ENCODE measurements at places on chromosomes 12 and 14.

DNA sequence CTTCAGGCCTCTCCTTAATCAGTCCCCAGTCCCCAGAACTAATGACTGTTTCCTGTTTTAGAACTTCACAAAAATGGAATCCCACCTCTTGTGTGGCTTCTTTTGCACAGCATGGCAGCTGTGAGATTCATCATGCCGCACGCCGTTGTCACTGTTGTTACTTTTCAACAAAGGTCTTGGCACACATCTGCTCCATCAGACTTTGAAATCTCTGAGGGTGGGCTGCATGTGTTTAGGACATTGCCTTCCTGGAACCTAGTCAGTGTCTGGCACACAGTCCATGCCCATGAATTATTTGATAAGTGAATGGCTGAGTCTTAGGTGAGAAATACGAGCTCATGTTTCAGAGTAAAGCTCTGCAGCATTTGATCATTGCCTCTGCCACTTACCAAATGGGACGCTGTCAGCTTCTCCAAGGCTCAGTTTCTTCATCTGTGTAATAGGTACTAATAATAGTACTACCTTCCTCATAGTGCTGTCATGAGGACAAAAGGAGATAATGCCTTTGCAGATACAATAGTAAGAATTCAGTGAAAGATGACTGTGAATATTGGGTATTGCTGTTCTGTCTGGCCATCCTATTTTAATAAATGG lies 90.4 kb downstream of the SRRM4 start:
- DNase-seq = no peak

- DNase-seq = no peak
These were observed 85.4 kb downstream of the WSCD2 start for GRCh38 chr12:108214486-108214885.

DNA sequence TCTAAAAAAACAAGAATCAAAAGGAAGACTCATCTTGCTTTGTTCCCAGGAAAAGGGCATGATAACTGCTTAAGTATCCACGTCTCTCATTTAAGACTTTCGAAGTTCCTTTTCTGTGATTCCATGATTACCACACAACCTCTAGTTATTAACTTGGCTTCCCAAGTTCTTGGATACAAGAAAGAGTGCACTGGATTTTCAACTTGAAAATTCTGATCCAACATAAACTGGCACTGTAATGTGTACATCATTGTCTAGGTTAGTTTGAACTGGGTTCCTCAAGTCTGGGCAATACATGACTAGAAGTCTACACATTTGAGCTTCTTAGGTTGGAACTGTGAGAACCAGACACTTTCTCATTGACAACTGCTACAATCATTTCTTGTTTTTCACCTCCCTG lies 1.6 kb downstream of the KLHL28 start:
- DNase-seq = peak; percentile 34

DNA sequence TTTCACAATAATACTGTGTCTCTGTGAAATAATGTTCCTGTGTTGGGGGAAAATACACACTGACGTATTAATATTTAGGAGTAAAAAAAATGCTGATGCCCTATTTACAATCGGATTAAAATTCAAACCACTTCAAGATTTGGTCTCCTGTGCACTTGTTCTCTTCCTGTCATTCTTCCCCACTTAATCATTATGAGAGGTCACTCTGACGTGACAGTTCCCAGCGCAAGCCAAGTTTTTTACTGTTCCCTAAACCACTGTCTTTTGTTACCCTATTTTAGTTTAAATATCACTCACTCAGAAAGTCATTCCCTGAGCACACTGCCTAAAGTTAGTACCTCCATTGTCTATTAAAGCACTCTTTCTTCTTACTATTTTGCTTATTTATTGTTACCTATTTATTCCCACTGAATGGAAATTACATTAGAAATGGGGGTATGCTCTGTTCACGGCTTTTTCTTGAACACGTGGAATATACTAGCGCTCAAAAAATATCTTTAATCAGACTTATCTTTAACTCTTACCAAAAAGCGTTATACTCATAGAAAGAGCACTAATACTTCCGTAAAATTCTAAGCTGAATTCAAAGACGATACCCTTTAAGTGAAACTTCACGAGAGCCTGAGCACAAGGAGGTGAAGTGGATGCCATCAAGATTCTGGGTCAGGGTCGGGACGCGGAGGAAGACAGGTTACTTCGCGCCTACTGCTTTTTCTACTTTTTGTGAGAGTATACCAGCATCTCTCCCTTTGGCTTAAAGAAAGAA lies 670 bp upstream of the PSMA3 start:
- peak; percentile 88 for DNase-seq

DNA sequence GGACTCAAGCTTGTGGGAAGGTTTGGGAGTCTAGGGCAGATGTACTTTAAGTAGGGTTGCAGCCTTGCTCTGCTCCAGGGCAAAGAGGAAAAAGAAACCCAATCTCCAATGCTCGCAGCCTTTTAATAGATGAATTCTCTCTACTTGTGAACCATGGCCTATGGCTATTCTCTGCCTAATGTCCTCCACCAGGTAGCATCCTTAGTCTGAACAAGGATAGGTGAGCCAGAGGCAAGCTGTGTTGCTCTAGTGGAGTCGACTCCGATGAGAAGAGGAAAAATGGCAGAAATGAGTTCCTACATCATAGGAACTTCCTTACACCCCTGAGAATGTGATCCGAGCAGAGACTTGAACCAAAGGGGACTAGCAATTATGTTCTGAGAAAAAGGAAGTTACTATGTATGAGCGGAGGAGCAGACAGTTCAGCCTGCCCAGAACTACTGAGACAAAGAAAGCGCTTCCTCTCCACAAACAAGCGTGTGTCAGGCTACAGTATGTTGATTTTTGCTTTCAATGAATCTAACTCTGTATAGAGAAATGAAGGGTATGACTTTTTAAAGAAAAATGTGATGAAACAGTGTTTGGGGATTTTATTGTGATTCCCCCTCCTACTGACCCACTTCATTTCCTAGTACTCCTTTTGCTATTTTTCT lies 153.6 kb upstream of the ARID2 start:
- no peak for DNase-seq

GRCh38 chr12:107510211-107510610 lies 175.4 kb upstream of the PWP1 start:
- no peak for DNase-seq

DNA sequence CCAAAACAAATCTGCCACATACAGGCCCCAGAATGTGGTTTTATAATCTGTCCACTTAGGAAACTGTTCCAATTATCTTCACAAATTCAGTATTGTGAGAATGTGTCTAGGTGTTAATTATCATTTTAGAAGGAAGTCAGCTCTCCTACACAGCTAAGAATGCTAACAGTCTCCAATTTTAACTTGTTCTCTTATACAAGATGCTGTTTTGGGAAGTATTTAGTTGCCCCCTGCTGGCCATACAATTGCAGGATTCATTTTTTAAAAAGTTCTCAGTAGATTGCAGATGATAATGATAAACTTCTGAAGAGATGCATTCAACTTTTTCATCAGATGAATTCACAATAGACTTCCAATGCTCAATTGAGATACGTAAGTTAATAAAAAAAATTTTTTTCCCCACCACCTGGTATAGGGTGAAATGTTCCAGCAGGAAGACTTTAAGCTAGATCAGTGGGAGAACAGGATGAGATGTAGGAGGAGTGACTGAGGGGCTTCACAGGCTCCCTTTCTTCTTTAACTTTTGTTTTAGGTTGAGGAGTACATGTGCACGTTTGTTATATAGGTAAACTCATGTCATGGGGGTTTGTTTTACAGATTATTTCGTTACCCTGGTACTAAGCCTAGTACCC lies 27.3 kb upstream of the OSBPL8 start:
- DNase-seq = peak; percentile 43

DNA sequence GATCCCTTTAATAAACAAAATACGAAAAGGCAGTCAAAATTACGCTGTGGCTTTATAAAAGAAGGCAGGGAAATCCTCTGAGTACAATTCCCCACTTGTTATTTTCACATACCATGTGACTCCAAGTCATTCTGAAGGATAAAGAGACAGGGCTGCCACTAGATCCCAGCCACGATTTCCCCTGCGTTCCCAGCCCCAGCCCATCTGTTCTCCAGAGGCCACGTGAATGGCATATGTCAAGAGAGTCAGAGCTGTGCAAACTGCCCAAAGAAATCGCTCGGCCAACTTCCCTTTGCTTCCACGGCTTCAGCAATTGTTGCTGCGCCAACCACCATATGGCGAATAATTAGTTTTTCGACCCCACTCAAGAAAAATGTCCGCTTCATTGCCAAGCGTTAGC lies 161.3 kb downstream of the C12orf42 start:
- DNase-seq = peak; percentile 96

GRCh38 chr12:74412606-74413230 lies 124.9 kb upstream of the ATXN7L3B start:
- DNase-seq = peak; percentile 51

GRCh38 chr12:11929714-11930113 lies 141.0 kb upstream of the BCL2L14 start:
- DNase-seq = no peak

DNA sequence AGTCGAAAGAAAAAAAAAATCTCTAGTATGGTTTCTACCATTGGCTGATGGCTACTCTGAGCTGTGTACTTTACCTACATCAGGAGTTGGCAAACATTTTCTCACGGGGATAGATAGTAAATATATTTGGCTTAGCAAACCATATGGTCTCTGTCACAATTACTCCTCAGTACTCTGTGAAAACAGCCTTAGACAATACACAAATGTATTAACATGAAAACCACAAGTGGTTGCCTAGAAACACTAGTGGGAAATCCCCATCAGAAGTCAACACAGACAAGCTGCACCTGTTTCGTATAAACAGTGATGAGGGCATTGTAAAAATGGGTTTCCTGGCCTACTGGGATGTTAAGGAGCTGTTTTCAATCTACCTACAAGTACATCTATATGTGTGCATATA lies 84.6 kb upstream of the NAV3 start:
- peak; percentile 87 for DNase-seq

DNA sequence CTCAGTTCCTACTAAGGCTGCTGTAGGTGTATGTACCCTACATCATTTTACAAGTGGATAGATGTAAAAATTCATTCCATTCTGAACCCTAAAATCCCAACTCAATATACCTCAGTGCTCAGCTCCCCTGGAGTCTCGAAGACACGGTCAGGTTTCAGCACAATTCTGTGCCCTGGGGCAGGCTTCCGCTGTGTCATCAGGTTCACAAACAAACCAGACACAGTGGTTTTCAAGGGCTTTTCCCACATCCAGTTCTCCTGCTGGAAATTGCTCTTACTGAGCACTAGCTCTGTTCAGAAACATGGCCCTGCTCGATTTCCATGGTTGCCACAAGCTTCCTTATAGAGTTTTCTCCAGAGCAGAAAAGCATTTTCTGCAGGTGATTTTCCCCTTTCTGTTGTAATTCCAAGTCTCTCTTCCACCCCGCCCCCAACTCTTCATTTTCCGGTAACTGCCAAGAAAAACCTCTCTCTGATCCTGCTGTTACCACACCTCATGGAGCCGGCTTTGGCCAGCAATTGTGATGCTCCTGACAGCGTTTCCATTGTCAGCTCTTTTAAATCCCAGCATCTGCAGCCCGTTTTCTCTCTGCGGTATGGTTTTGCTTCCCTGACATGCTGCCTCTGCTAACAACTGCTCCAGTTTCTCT lies 483.0 kb upstream of the CCDC196 start:
- DNase-seq = no peak

GRCh38 chr14:99559286-99559990 lies 44.6 kb downstream of the CCDC85C start:
- DNase-seq = no peak

DNA sequence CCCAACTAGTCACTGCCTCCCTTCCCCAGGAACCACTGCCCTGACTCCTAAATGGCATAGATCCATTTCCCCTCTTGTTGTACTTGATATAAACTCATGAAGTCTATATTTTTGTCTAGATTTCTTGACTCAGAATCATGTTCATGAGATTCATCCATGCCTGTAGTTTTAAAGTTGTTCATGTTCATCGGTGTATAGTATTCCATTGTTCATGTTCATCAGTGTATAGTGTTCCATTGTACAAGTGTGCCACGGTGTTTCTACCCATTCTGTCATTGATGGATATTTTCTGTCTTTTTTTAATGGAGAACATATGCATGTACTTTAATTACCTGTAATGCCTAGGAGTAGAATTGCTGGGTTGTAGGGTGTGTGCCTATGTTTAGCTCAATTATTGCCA lies 261.7 kb downstream of the CACNA1C start:
- no peak for DNase-seq

- DNase-seq = no peak
These were observed 3.0 kb downstream of the FOXA1 start for GRCh38 chr14:37591941-37592481.

GRCh38 chr12:106049546-106049945 lies 89.2 kb downstream of the NUAK1 start:
- no peak for DNase-seq

DNA sequence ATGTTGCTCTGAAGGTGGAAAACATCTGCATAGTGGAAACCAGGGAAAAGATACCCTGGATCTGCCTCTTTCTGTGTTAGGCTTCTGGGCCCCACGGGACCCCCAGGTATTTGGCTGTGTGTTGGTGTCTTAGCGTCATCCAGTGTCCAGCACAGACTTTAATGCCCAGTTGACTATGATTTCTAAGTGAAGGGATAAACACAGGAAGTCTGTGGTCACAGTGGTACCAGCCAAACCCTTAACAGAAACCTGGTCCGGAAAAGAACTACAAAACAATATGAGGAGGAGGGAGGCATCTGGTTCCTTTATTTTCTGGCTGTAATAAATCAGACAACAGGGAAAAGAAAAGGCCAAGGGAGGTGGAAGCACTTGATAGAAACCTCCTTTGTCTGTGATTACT lies 56.4 kb downstream of the CMKLR1 start:
- DNase-seq = no peak

DNA sequence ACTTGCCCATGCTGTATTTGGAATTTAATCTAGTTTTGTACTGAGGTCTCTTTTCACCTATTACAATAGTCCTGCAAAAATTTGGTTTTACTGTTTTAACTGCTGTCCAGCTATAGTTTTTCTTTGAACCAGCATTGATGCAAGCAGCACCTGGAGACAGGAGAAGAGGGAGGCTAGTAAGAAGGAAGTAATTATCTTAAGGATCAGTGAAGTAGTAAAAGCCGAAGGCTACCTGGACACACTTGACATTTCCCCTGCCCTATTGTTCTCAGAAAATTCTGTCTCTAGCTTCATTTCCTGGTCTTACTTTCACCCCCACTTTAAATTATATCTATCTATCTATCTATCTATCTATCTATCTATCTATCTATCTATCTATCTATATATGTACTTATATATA lies 43.5 kb upstream of the LRIG3 start:
- DNase-seq = no peak

All from NCI-H524 (cell line).